Stimulated activated CD4-positive, alpha-beta T cell treated with anti-CD3 and anti-CD28 coated beads, Interleukin-15, amount 100 ng/mL, for 24 hours (primary cell): ENCODE measurements at places on chromosomes 6 and 20.

DNA sequence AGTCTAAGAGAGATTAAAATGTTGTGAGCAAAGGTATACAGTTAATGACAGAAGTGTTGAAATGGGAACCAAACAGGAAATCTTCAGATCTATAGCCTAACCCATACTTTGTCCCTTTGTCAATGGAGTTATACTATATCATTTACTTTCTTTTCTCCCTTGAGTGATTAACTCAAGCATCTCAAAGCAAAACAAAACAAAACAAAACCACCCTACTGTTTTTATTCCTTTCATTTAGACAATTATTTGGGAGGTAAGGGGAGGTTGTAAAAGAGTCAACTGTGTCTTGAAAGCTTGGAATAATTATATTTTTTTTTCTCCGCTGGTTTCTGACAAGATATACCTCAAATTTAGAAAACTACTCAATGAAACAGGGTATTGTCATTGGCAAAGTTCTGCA lies 139.8 kb upstream of the HMGN3 start:
- DNase-seq, result no peak

DNA sequence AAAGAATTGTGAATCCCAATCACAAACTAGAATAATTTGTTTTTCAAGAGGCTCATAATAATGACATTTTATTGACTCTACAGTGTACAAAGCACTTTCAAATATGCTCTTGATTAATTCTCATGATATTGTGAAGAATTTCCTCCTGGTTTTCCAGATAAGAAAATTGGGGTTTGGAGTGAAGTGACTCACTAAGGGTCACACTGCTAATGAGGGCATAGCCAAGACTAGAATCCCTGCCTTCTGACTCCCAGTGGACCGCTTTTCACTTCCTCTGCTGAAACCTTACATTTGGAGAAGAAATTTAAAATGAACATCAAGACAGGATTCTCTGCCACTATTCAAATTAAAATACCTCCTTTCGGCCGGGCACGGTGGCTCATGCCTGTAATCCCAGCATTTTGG lies 38.3 kb upstream of the LTV1 start:
- DNase-seq, result no peak

DNA sequence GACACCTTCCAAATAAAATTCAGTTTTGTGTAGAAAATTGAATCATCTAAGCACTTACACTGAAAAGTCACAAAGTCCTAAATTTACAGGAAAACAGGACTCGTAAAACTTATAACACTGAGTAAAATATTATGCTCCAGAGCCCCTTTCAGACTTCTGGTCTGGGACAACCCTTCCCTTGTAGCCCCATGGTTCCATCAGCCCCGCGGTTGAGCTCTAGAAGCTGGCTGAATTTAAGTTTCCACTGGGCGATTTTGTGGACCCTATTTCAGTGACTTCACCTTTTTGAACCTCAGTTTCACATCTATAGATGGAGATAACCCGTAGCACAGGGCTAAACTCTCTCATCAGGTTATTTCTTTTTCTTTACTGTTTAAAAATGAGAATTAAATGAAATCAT lies 117.7 kb upstream of the BACH2 start:
- DNase-seq, result no peak

DNA sequence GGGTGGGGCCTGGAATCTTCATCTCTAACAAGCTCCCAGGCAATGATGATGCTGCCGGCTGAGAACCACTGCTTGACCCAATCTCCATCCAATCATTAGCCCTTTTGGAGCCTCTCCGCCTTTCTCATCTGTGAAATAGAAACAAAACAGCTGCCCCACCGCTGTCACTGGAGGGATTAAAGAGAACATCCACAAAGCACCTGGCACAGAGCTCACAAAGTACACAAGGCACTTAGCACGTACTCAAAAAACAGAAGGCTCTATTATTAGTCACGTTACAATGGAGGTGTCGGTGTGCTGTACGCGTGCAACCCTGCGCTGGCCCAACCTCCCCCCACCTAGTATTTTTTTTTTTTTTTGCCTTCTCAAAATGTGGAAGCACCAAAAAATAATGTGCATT lies 213.5 kb upstream of the ARID1B start:
- no peak for DNase-seq

GRCh38 chr6:56091159-56091869 lies 156.1 kb downstream of the COL21A1 start:
- DNase-seq, result no peak

DNA sequence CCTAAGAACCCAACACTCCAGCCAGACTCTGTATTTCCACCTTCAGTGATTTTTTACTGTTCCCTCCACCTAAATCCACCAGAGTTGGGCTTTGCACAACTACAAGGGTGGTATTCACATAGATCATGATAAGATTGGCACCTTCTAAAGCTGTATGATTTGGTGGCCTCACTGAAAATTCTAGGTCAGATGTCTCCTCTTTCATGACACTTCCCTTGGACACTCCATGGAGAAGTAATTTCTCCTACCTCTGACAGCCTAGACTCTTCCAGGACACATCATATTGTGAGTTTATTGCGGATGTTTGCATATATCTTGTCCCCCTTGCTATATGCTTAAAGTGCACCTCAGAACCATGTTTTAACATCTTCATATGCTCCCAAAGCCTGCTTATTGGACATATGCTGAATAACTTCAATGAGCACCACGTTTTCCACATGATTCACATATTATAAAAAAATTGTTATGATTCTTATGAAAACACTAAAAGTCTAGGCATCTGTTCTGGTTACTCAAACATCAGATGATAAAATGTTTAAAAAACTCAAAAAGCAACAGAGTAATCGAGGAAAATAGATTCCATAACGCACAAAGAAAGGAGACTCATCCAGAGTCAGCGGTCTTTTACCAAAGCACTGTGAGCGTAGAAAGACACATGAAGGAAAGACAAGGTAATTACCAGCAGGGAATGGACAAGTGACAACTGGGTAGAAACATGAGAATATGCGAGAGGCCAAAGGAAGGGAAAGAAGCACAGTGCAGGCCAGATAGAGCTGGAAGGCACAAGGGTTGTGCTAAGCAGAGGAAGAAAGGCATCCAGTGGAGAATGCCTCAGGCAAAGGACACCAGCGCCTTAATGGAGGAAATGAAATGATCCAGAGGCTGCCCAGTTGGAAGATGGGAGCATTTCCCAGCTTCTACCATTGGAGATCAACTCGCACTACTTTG lies 46.5 kb downstream of the KIF16B start:
- DNase-seq, result no peak

- no peak for DNase-seq
Observed at GRCh38 chr6:163760860-163761259, 346.3 kb downstream of the QKI start.

DNA sequence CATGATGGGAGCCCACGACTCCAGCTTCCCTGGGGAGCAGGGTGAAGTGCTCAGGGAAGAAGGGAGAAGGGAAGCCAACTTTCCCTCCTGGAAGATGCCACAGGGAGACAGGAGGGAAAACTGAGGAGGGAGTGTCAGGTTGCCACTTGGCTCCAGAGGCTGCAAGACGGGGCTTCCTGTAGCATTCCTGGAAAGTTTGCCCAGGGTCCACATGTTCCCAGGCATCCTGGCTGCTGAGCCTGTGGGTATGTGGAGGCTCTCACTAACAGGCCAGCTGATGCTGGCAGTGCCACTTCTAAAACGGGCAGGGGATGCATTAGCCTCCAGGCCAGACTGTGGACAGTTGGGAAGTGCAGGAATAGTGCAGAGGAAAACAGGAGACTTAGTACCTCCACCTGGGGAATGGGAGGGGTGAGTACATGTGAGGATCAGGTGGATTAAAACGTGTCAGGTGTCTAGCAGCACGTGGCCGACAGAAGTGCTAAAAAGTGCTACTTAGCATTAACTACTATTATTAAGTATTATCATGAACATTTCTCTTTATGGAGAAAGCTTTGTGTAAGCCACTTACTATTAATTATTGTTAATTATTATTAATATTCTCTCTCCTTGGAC lies 33.2 kb downstream of the BANF2 start:
- no peak for DNase-seq

- no peak for DNase-seq
Observed at GRCh38 chr6:14703586-14703985, 542.3 kb upstream of the JARID2 start.

DNA sequence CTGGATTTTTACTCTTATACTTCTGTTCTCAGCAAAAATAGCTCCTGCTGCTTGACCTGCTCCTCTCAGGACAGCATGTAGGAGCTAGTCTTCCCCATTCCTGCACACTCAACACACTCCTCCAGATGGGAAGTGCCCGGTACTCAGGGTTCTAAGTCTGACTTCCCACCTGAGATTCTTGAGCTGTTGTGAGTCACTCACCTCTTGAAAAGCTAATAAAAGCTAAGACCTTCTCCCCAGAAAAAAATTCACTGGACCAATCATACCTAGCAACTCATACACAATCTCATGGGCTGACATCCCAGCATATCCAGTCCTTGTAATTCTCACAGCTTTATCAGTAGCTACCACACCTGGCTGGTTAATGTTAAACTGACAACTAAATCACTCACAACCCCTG lies 53.5 kb downstream of the TRPC4AP start:
- no peak for DNase-seq

DNA sequence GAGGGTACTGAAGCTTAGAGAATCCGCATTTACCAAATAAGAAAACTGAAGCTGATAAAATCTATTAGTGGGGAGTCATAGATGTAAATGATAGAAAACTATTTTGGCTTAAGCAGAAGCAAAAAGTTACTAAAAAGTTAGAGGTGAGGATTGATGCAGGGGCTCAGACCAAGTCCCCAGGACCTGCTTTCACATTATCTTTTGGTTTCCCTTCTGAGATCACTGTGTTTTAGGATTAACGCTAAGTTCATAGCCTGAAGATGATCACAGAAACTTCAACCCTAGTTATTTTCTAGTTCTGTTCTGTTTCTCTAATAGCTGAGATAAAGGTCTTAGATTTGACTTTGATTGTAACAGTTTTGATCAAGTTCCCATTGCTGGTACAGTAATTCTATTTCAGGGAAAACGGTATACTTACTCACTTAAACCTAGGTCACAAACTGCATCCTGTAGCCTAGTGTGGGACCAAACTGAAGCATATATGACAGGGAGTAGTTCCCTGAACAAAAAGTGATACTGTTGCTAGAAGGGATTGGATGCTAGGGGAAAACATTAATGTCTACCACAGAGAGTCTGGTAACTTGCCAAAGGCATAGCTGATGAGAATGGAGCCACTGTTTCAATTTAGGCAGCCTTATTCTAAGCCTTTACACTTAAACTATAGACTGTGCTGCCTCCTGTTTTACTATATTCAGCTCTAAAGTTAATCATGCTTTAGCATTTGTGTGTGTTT lies 13.1 kb downstream of the CYB5R4 start:
- DNase-seq, result no peak

DNA sequence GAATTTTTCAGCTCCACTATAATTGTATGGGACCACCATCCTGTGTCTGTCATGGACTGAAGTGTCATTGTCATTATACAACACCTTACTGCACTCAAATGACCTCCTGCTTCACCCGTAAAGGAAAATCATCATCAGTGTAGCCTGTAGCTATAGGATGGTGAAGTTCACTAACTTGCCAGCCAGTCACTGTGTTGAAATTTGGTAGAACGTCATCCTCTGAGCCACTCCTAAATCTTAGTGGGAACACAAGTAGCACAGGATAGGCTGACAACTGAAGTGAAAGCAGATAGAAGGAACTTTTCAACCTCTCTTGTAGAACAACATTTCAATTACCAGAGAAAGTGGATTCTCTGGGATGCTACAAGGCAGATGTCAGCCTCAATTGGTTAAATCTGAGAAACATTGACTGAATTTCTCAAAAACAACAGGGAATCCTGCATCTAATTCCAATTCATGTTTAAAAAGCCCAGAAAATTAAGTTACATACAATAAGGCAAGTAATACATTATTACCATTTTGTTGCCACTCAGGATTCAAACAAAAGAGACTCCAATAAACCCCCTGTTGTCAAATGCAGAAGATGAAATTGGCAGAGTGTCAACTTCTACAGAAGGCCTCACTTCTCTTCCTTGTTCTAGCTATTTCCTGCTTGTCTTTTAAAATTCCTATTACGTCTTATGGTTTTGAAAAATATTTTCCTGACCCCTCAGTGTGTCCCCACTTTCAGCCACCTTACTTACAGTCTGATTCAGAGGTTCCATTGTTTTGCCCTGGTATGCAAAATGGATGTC lies 647.9 kb upstream of the AGPAT4 start:
- DNase-seq, result no peak

- DNase-seq, result no peak
Observed at GRCh38 chr20:7497985-7498384, 442.3 kb downstream of the HAO1 start.

DNA sequence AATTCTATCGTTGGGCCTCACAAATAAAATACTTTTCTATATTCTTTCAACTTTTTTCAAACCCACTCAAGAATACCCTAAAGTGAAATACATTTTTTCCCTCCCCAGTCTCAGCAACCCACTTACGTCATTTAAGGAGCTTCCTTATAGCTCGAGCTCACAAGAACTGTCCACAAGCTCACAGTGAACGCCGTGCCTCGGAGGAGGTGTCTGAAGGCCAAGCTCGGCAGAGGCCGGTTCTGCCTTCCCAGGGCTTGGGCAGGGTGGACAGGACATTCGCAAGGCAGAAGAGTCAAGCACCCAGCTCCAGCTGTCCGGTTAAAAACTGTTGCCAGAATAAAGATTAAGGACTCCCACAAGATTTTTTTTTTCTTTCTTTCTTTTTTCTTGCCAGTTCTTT lies 802.3 kb downstream of the QKI start:
- DNase-seq, result no peak

DNA sequence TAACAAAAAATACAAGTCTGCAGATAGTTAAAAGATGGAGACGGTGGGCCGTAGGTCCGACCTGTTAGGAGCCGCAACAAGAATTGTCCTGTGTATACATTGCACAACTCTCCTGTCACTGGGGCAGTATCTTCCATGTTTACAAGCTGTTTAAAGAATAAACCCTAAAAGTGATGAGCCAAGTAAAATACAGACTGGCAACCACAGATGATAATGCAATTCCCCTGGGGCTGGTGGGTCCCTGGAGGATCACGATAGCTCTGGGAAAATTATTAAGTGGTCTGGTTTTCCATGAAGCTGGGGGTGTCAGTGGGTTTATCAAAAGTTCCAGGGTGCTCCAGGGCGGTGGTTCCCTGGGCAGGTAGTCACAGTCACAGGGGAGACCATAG lies 8.1 kb upstream of the FAM50B start:
- no peak for DNase-seq

DNA sequence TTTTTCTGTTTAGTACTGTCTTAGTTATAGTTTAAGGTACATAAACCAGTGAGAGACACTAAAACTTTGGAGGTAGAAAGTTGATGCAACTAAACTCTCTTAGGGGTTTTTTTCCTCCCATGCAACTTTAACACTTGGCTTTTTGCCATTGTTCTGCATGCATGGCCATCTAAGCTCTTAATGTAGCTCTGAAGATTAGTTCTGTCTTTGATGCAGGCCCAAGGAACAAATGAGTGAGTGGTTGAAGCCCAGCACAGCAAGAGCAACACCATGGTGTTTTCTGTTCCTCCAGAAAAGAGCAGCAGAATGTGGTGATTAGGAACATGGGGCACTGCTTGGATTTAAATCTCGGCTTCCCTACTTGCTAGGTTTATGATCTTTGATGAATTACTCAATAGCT lies 89.3 kb downstream of the L3MBTL3 start:
- no peak for DNase-seq
